ENCODE measurements at places on chromosomes 4 and X. TPM values are rescaled to one million over a fixed set of nuclear protein-coding genes. Genes with fewer than 3 reads are reported as not detected.

UGT2A1 gene
- total RNA-seq, result not detected

TMPRSS11F gene
- not detected for total RNA-seq

LIMCH1 gene
- 34.6 TPM for total RNA-seq

DCAF12L1 gene
- not detected for total RNA-seq

LINC00632 gene
- 90.1 TPM for total RNA-seq

PTPN13 gene
- total RNA-seq, result 36.3 TPM

CENPU gene
- 2.2 TPM for total RNA-seq

SSX1 gene
- total RNA-seq, result not detected

GAGE2A gene
- not detected for total RNA-seq

COL25A1 gene
- total RNA-seq, result 2.6 TPM

PAK3 gene
- total RNA-seq, result 21.1 TPM

TCEAL2 gene
- total RNA-seq, result 6.4 TPM

TNMD gene
- total RNA-seq, result 16.6 TPM

DMRTC1B gene
- 2.0 TPM for total RNA-seq

RNF150 gene
- 5.6 TPM for total RNA-seq

LRPAP1 gene
- 204 TPM for total RNA-seq

FTHL17 gene
- not detected for total RNA-seq

TLR6 gene
- total RNA-seq, result 5.2 TPM

MBNL3 gene
- 26.3 TPM for total RNA-seq

WDFY3 gene
- total RNA-seq, result 156 TPM

FAM90A26 gene
- total RNA-seq, result not detected

APELA gene
- 2.0 TPM for total RNA-seq

Measured in breast epithelium (tissue), 4 donors.